Stimulated activated CD8-positive, alpha-beta memory T cell treated with anti-CD3 and anti-CD28 coated beads, Interleukin-4, amount 100 ng/mL, for 1 hour (primary cell): ENCODE measurements at places on chromosomes 5 and 9.

DNA sequence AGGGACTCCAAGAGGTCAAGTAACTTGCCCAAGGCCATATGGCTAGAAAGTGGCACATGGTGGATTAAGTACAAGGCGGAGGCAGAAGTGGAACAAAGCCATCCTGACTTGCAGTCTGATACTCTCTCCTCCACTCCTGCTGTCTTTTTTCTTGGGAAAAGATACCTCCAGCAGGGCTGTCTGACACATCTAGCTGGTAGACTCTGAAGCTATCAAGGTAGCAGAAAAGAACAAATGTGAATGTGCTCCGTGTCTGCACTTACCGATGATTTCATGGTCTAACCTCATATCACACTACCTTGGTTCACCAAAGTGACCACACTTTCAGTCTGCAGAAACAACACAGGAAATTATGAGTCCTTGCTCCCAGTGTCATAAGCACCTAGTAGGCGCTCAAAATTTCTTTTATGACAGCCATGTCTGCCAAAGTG lies 284.8 kb downstream of the CRB2 start:
- DNase-seq, result no peak

- DNase-seq, result no peak
These were observed 192.9 kb downstream of the TTLL11 start for GRCh38 chr9:121900163-121900562.

GRCh38 chr5:96668725-96669124 lies 6.5 kb downstream of the CAST start:
- DNase-seq, result no peak

DNA sequence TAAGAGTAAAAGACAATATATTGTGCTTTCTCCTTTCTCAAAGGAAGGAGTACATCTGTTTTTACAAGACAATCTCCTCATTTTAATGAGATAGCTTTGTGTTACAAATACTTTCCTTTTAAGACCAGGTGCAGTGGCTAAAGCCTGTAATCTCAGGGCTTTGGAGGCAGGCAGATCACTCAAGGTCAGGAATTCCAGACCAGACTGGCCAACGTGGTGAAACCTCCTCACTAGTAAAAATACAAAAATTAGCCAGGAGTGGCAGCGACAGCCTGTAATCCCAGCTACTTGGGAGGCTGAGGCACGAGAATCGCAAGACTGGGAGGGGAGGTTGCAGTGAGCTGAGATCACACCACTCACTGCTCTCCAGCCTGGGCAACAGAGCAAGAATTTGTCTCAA lies 11.8 kb downstream of the TMEM161B start:
- DNase-seq, result no peak

GRCh38 chr9:124602632-124603031 lies 95.4 kb upstream of the NR5A1 start:
- no peak for DNase-seq

GRCh38 chr9:81410201-81410600 lies 279.1 kb downstream of the TLE1 start:
- no peak for DNase-seq

DNA sequence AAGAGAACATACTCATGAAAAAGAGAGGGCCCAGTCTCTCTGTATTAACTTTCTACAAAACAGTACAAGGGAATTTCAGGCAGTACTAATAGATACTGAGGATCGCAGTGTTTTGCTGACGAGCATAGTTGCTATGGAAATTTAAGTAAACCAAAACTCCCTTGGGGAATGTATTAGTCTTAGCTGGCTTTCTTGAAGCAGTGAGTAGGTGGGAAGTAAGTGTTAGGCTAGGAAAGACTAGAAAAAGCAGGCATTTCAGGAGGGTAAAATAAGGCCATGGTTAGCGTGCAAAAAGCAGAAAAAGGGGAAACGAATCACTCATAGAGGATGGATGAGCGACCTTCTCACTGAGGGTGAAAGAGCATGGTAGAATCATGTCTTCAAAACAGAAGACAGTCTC lies 84.3 kb upstream of the ACTBL2 start:
- no peak for DNase-seq

GRCh38 chr9:110895147-110895905 lies 142.9 kb downstream of the LPAR1 start:
- no peak for DNase-seq

DNA sequence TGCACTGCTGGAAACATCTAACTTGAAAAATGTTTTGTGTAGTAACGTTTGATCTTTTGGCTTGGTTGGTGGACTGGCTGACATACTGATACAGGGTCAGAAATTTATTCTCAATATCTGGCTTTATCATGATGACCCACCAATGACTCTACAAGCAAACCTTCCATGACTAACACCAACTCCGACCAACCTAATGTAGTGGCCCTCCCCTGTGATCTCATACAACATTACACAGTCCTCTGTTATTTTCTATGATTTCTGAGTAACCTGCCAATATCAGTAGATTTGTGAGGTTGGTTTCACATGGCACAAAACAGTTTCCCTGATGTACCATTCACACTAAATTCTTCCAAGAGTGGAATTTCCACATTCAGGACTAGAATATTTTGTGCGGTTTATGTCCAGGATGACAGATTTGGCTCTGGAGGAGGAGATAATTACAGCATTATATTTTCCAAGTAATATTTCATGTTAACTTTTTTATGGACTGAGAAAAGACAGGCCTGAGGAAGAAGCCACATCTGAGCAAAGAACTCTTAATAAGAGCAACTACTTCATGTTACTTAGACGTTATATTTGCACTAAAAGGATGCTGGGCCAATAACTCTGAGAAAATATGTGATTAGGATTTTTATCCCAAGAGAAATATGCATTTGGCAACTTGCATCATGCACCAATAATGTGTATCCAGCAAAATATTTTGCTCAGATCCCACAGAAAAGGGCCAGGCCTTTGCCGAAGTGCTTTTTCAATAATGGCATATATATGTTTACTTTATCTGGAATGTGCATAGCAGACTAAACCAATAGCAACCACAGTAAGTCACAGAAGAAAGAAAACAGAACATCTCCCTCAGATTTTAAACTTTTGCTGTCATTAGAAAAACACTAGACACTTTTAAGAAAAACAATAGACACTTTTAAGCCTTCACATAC lies 273.4 kb downstream of the KCNN2 start:
- DNase-seq, result no peak

- no peak for DNase-seq
These were observed 335.0 kb downstream of the DEPDC1B start for GRCh38 chr5:60365001-60365400.

GRCh38 chr5:54671111-54671531 lies 153.6 kb downstream of the SNX18 start:
- no peak for DNase-seq

DNA sequence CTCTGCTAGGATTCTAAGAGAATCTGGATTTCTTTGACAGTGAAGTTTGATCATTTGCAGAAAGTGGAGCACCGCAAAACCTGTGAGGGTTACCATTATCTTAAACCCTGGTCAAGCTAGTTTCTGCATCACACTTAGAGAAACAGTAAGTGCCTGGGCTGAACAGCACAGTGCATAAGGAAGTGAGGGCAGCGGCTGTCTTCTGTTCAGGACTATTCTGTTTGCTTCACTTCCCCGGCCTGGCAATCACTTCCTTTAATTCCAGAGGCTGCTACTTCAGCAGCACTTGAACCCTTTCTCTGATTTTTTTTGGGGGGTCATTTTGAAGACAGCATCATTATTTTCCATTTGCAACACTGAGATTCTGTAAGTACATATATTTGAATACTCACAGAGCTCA lies 32.0 kb downstream of the SEMA6A start:
- no peak for DNase-seq

DNA sequence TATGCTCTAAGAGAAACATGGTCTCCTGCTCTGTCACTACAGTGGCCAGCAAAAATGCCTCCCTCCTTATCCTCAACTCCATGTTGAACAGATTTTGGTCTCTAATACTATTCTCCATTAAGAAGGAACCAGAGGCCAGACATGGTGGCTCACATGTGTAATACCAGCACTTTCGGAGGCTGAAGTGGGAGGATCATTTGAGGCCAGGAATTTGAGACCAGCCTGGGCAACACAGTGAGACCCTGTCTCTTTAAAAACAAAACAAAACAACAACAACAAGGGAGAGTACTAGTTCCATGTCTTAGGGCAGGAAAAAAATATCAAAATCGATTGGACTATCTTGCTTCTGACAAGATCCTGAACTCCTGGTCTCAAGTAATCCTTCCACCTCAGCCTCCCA lies 14.6 kb downstream of the INIP start:
- no peak for DNase-seq

- no peak for DNase-seq
These were observed 67.0 kb upstream of the ACTBL2 start for GRCh38 chr5:57549566-57549965.

- DNase-seq, result no peak
These were observed 98.6 kb downstream of the GIN1 start for GRCh38 chr5:103021314-103021713.

- DNase-seq, result no peak
These were observed 47.6 kb downstream of the RGS3 start for GRCh38 chr9:113511047-113511521.

DNA sequence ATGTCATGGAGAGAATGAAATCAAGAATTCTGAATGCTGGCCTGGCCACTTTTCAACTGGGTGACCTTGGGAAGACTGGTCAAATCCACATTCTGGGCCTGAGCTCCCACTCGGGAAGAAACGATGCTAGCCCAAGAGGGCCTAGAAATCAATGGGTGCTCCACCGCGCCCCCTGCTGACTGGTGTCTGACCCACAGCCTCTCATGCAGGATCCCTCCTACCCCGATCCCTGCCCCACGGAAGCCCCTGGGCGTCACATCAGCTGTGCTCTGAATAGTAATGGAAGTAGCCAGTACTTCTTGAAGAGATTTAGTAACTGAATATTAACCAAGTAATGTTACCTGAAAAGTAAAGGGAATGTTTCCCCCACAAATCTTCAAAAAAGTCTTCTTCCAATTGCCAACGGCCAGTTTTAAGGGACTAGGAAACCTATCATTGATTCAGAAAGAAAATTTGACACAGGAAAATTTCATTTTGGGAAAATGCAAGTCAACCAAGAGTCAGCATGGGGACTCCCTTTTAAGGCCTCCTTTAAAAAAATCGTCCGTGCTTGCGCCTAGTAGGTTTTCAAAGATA lies 43.9 kb downstream of the CRB2 start:
- DNase-seq, result no peak

- no peak for DNase-seq
These were observed 12.5 kb upstream of the CTSL start for GRCh38 chr9:87713278-87713987.

DNA sequence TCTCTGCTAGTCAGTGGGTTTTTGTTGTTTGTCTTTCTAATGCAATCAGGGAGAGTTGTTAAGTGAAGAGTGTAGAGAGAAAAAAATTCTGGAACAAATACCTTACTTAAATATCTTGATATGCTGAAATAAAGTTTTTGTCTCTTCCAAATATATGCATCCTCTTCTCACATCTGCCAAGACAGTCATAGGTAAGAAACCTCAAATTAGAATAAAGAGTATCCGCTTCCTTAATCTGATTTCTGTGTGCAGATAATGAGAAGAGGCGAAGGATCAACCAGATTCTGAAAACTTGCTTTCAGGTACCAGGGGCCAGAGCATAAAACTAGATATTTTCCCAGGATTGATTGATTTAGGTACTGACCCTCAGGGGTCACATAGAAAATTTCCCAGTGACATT lies 11.3 kb upstream of the IL6ST start:
- DNase-seq, result no peak

DNA sequence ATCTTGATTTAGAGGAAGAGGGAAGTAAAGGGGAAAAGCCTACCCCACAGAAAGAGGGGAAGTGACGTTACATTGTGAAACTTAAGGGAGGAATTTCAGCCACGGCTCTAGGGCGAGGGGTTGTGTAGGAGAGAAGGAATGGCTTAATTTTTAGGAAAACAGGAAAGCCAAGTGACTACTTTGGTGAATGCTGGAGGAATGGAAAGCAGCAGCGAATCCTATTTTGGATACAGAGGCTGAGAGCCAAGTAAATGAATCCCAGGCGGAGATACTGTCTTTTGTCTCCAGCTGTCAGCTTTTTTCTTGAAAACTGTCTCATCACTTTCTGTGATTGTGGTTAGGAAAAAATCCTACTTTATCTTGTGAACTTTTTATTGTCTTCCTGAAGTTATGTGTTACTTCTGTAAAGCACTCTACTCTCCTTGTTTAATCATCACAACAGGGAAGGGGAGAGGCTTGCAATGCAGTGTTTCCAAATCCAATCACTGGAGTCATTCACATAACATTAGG lies 188.4 kb downstream of the TSSK1B start:
- no peak for DNase-seq

DNA sequence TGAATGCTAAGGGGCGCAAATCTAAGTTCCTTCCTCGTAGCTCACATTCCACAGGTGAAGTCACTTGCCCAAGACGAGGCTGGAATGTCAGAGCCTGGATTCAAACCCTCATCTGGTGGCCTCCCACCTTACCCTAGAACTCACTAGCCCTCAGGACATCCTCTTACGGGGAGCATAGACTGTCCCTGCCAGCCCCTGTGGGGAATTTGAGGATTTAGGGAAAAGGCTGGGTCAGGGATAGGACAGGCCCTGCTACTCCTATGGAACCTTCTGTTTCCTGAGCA lies 45.0 kb downstream of the IRF1 start:
- no peak for DNase-seq

DNA sequence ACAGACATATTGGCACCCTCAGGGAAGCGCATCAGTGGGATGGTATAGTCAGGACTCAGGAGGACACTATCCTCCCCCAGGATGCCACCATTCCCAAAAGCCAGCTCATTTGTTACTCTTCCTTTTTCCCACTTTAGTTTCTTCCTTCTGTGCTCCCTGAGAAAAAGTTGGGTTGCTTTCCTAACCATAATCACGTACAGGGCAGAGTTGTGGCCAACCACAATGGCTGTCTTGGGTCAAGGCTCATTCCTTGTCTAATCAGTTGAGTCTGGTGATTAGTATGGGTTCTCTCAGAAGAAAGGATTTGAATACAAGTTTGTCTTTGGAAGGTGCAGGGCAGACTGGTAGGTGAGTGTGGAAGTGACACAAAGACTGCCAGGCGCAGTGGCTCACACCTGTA lies 26.6 kb upstream of the ATP6V1G1 start:
- DNase-seq, result no peak

DNA sequence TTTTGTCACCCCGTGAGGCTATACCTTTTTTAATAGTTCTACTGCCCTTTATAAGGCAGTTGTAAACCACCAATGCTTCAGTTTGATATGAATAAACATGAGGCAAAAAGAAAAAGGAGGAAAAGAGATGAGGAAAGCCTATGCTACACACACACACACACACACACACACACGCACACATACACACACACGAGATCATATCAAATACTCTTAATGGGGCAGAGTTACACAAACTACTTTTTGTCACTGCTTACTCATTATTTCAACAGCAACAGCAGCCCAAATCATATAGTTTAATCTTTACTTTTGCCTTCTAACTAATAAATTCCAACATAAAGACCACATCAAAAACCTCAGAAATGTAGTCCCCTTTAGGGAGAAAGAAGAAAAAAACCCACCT lies 116.8 kb upstream of the PAM start:
- DNase-seq, result no peak

GRCh38 chr9:131851414-131851813 lies 111.5 kb upstream of the RAPGEF1 start:
- no peak for DNase-seq

- DNase-seq, result no peak
These were observed 36.3 kb downstream of the ERGIC1 start for GRCh38 chr5:172870291-172870714.

GRCh38 chr9:82572146-82572545 lies 490.8 kb downstream of the RASEF start:
- no peak for DNase-seq

- no peak for DNase-seq
These were observed 99.5 kb downstream of the USP20 start for GRCh38 chr9:129934780-129935179.

- no peak for DNase-seq
These were observed 61.0 kb downstream of the ARL15 start for GRCh38 chr5:54249210-54250028.
